Stimulated activated naive CD4-positive, alpha-beta T cell (primary cell): ENCODE measurements at places on chromosomes 11 and 22.

- no peak for DNase-seq
Measured at GRCh38 chr22:23066200-23067022, 3.9 kb upstream of the GNAZ start.

DNA sequence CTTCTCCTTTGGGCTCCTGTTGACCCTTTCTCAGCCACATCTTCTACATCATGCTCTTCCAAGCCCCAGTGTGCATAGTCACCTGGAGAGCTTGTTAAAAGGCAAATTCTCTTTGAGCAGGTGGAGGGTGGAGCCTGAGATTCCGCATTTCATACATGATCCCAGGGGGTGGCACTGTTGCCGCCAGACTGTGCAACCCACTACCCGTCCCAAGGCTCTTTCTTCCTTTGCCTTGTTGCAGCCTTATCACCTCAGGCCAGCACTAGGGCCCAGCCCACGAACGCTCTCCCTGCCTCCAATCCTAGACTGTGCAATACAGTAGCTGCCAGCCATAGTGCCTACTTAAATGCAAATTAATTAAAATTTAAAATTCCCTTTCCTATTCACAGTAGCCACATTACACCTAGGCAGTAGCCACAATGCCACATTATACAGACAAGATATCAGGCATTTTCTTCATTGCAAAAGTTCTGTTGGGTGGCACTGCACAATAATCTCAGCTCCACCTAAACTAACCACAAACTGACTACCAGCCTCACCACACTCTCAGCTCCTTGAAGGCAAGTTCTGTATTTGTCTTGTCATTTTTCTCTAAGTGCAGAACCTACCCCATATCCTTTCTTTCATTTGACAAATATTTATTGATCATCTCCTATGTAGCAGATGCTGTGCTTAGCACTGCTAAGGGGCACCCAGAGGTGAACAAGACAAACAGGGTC is 4.6 kb upstream of the KCNJ5 start:
- no peak for DNase-seq

- DNase-seq: no peak
Measured at GRCh38 chr11:86955111-86955360, 159 bp downstream of the FZD4 start.

GRCh38 chr11:131840545-131840944 is 470.1 kb downstream of the NTM start:
- DNase-seq: no peak

- DNase-seq: no peak
Measured at GRCh38 chr11:1781593-1781975, 17.9 kb upstream of the CTSD start.

GRCh38 chr11:66409226-66409625 is 11.6 kb upstream of the NPAS4 start:
- DNase-seq: no peak

GRCh38 chr11:93196816-93197379 is 893 bp downstream of the SLC36A4 start:
- no peak for DNase-seq

GRCh38 chr11:3781423-3781822 is 15.9 kb downstream of the NUP98 start:
- no peak for DNase-seq

DNA sequence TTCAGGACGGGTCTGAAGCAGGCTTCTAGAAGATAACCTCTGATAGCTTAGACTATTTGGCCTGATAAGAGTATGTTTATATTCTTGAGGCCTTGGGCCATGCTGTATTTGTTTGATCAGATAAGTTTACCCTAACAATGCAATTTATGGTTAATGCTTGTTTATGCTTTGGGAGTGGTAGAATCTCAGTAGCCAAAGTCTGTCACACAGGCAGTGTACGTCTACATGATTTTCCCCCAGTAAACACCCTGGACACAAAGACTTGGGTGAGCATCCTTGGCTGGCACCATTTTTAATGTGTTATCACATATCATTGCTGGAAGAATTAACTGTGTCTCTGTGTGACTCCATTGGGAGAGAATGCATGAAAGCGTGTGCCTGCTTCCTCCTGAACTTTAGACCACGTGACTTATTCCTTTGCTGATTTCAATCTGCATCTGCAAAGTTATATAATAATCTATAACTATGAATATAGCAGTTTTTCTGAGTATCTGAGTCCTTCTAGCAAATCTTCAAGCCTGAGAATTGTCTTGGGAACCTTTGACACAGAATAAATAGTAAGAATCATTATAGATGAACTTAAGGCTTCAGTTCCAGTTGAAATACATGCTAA is 172.4 kb downstream of the CASP12 start:
- no peak for DNase-seq

GRCh38 chr11:115184901-115185300 is 319.3 kb downstream of the CADM1 start:
- DNase-seq: no peak

DNA sequence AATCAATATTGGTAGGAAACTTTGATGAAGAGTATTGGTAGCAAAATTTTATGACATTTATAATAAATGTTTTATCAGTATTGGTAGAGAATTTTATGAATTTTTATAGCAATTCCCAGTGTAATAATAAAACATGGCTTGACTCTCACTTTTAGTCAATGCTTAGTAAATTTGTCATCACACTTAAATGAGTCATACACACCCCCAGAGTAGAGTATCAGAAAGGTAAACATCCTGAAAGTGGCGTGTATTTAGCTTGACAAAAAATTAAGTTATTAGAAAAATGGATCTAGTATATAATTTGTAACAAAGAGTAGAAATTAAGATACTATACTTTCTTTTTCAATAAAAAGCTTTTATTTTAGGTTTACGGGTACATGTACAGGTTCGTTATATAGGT is 2.6 kb downstream of the MS4A3 start:
- no peak for DNase-seq

GRCh38 chr11:66850235-66850587 is 6.7 kb upstream of the LRFN4 start:
- DNase-seq: no peak

DNA sequence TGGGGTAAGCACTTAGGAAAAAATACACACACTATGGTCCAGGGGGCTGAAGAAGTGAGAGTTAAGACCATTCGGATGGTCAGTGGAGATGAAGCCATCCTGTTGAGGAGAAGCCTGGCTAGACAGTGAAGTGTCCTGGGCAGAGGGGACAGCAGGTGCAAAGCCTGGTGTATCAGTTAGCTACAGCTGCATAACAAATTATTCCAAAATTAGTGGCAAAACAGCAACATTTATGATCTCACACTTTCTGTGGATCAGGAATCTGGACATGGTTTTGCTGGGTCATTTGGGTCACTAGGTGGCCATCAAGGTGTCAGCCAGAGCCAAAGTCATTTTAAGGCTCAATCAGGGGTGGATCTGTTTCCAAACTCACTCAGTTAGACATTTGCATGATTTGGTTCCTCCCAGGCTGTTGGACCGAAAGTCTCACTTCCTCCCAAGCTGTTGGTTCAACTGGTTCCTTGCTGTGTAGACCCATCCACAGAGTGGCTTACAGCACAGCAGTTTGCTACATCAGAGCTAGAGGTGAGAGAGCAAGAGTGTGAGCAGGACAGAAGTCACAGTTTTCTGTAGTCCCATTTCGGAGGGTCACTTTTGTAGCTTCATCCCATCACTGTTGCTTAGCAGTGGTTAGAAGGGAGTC is 80.1 kb upstream of the ALX4 start:
- DNase-seq: no peak

- no peak for DNase-seq
Measured at GRCh38 chr22:43148581-43148980, 2.8 kb upstream of the TSPO start.

DNA sequence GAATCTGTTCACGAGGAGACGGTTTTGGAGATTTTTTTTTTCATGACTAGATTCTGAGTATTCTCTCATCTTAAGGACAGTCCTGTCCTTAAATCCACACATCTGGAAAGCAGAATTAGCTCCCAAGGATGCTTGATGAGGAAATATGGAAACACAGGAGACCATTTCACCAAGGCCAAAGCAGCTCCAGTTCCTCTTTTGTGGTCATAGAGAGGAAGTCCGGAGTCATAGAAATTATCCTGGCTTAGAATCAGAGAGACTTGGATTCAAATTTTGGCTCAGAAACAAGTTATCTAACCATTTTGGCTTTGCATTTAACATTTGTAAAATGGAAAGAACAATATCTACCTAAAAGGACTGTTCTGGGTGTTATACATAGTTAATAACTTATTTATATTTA is 7.3 kb upstream of the TEAD1 start:
- DNase-seq: no peak

- no peak for DNase-seq
Measured at GRCh38 chr11:7593481-7593880, 79.7 kb downstream of the PPFIBP2 start.

DNA sequence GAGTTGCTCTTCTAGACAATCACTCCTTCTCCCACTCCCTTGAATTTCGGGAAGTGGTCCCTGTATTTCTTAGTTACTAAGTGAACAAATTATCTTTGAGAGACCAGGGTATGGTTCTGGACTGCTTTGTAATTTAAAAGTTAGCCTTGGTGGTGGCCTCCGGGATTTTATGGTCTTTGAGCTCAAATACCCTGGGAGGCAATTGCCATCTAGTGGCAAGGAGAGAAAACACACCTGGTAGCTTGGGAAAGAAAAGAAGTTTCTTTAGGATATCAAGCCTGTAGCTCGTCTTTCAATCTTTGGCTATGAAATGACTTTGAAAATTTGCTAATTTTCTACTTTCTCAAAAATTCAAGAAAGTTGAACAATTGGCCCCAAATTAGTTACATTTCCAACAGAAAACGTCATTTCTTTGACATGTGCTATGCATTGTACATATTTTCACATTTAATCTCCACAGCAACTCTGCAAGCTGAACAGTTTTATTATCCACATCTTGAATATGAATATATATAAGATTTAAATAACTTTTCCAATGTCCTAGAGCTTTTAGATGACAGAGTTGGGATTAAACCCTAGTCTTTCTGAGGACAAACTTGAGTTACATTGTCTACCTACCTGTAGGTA is 39.1 kb downstream of the MMP27 start:
- DNase-seq: peak; percentile 43

- DNase-seq: no peak
Measured at GRCh38 chr11:117287668-117288067, 3.5 kb upstream of the BACE1-AS start.

GRCh38 chr11:100555931-100556330 is 131.2 kb upstream of the ARHGAP42 start:
- no peak for DNase-seq

DNA sequence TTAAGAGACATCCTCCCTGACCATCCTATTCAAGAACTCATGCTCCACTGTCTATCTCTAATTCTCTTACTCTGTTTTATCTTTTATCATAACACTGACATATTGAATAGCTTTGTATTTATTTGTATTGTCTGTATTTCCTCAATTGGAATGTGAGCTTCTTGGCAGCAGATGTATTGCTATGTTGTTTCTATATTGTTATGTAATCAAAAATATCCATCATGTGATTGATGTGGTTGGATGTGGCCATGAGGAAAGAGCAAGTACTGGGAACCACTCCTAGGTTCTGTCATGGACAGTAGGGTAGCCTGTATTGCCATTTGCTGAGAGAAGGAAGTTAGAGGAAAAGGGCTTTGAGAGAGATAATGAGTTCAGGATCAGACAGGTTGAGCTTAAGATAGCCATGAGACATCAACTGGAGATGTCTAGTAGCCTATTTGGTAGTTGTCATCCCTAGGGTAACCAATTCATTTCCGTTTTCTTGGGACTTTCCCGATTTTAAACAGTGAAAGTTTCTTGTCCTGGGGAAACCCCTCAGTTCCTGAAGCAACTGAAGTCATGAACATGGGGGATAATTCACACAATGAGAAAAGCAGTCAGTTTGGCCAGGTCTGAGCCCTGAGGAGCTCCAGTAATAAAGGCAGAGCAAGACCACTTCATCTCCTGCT is 404.5 kb downstream of the INSC start:
- no peak for DNase-seq

DNA sequence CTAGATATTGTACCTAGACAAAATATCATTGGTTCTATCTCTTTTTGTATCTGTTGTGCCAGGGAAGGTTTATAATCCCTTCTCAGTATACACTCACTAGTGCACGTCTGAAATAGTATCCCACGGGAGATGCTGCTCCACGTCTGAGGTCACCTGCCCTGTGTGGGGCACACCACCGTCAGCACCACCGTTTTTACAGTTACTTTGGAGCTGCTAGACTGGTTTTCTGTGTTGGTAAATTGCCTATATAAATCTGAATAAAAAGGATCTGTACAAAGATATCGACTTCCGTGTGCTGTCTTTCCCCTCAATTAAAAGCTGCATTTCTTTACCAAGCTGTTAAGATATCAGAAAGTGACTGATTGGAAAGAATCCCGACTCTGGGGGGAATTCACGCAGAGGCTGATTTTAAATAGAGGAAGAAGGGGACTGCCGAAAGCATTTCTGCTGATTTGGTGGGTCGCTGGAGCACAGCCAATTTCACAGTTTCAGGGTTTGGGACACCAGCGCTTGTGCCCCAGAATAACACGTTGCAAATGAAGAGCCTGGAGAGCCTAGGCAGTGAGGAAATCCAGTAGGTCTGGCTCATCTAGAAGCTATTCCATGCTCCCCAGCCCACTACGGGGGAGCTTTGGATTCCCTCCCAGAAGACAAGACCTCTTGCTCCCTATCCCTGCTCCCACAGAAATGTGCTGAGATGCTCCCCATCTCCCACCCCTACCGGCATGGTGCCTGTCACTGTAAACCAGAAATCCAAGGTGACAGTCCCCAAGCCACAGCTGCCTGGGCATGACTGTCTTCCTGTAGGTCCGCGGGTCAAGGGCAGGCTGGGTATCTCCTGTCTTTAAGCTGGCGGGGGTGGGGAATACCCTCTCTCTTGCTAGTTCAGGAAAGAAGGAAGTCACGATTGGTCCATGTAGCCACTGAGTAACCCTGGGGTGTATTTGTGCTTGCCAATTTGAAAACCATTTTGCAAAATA is 12.7 kb upstream of the MYO18B start:
- no peak for DNase-seq

DNA sequence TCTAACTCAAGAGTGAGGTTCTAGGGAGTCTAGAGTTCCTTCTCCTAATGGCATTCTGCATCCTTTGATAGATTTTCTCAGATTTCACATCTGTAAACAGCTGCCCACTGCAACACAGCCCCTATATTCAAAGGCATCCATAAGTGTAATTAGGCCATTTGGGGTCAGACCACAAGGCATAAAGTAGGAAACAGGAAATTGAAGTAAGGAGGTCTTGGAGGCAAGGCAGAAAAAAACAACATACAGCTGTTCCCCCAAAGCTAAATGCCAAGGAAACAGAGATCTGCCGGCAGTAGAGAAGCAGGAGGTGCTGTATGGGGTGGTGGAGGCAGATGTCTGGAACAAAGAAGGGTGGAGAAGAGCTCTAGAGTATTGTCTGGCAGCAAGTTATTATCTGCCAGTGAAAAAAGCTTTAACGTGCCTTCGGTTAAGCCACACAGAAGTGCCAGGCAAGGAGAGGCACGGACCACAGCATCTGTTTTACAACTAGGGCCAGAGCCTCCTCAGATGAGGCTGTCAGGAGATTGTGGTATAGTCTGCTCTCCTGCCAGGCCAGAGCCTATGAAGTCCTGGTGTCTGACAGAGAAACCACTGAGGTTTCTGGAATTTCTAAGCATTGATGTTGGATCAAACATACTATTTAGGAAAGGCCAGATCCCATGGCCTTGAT is 100.2 kb upstream of the CHRM4 start:
- DNase-seq: no peak

GRCh38 chr11:82174610-82175009 is 559.1 kb downstream of the FAM181B start:
- no peak for DNase-seq
